ENCODE measurements at places on chromosomes 12 and 14.
A peak's percentile ranks its signal among the peaks of the same experiment; 100 is the strongest.

GRCh38 chr12:116416166-116416565 lies 138.7 kb upstream of the MED13L start:
- no peak for DNase-seq

GRCh38 chr14:84095681-84096080 lies 1434.3 kb upstream of the FLRT2 start:
- DNase-seq: no peak

DNA sequence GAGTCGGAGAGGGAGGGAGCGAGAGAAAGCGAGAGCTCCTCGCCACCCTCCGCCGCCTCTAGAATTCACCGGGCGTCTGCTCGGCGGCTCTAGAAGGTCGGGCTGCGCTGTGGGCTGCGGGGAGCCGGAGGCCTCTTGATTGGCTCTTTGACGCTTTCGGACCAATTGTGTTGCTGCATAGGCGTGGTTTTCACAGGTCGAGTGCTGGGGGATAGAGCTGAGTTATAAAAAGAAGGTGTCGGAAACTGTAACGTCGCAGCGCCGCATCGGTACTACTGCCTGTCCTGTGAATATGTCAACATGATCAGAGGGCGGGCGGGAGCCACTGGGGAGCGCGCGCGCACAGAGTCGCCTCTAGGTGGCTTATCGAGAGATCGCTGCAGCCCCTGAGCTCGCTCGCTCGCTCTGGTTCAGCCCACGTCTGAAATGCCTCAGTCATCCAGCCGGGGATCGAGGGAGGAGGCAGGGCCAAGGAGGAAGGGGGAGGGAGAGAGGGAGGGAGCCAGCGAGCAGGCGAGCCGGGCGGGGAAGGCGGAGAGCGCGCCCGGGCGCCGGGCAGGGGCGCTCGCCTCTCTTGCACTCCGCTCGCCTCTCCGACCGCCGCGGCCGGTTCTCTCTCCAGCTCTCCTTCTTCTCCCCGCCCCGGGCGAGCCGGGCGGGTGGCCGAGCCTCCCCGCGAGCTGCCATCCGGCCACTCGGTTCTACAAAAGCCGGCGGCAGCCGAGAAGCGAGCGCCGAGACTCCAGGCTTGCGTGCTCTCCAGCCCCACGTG lies at the start of gene TBX3:
TSS of gene TBX3 (minus strand) at position 78 of the 772 bp plus-strand sequence. CDS start 975 bp downstream, outside the sequence.
- no peak for DNase-seq

DNA sequence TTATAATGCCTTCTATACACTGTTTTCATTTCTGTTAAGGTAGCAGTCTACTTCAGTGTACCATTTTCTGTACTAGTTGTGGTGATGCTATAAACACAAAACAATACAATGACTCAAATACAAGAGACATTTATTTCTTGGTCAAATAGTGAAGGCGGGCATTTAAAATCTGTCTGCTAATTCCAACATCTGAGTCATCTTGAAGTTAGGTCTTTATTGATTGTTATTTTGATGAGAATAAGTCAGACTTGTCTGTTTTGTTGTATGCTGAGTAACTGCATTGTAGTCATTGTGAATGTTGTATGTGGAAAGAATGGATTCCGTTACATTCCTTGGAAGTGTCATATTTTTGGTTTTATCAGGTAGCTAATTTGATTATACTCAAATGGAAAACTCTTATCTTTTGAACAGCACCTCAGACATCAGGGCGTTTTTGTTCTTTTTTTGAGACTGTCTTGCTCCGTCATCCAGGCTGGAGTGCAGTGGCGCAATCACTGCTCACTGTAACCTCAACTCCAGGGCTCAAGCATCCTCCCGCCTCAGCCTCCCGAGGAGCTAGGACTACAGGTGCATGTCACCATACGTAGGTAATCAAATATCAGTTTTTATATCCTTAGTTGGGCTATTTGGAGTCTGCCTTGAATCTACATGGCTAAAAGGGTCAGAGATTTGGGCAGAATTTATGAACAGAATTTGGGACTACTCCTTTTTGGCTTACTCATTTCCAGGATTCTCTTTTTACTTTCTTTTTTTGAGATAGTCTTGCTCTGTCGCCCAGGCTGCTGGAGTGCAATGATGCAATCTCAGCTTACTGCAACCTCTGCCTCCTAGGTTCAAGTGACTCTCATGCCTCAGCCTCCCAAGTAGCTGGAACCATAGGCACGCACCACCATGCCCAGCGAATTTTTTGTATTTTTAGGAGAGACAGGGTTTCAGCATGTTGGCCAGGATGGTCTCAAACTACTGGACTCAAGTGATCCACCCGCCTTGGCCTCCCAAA lies 56.8 kb downstream of the PAPLN start:
- no peak for DNase-seq

GRCh38 chr12:30257618-30258017 lies 438.1 kb downstream of the IPO8 start:
- DNase-seq: no peak

DNA sequence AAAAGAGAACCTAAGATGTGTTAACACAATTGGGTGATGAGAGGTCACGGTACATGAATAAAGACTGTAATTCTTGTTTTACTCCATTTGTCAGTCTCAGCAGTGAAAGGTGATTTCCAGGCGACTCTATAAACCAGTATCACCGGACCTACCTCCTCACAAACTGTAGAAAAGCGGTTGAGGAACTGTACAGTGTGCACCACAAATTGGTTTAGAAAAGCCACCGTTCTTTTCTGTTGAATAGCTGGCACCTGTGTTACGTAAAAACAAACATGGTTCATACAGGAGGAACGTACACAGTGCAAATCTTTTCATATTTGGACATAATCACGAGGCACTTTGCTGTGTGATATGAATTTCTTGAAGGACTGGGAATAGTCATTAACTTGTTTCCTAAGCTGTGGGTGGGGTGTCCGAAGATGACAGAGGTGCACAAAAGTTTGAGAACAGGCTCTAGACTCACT lies 663 bp downstream of the WASHC3 start:
- no peak for DNase-seq

DNA sequence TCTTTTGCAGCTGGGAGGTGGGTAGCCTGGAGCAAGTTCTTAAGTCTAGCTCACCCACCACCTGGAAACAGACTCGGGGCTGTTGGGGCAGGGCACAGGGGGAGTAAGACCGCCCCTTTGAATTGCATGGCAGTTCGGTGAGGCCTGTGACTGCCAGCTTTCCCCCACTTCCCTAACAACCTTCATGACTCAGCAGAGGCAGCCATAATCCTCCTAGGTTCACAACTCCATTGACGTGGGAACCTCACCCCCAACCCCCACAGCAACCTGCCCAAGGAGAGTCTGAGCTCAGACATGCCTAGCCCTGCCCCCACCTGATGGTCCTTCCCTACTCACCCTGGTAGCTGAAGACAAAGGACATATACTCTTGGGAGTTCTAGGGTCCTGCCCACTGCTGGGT lies 87.4 kb downstream of the NELL2 start:
- no peak for DNase-seq

GRCh38 chr14:35534873-35535482 lies 1.0 kb downstream of the INSM2 start:
- DNase-seq: no peak

- no peak for DNase-seq
Observed at GRCh38 chr12:96365604-96366380, 34.4 kb downstream of the CDK17 start.

GRCh38 chr14:20723488-20723887 lies 22.2 kb upstream of the EDDM3A start:
- no peak for DNase-seq

DNA sequence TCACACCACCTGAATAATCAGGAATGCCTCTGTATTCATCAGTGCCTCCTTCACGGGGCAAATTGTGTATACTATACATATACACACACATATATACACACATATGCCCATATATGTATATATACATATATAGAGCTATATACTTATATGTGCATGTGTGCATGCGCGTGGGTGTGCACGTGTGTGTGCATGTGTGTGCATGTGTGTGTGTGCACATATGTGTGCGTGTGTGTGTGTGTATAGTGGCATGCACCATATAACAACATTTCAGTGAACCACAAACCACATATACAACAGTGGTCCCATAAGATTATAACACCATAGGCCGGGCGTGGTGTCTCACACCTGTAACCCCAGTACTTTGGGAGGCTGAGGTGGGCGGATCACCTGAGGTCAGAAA lies 35.7 kb downstream of the CFL2 start:
- DNase-seq: no peak

DNA sequence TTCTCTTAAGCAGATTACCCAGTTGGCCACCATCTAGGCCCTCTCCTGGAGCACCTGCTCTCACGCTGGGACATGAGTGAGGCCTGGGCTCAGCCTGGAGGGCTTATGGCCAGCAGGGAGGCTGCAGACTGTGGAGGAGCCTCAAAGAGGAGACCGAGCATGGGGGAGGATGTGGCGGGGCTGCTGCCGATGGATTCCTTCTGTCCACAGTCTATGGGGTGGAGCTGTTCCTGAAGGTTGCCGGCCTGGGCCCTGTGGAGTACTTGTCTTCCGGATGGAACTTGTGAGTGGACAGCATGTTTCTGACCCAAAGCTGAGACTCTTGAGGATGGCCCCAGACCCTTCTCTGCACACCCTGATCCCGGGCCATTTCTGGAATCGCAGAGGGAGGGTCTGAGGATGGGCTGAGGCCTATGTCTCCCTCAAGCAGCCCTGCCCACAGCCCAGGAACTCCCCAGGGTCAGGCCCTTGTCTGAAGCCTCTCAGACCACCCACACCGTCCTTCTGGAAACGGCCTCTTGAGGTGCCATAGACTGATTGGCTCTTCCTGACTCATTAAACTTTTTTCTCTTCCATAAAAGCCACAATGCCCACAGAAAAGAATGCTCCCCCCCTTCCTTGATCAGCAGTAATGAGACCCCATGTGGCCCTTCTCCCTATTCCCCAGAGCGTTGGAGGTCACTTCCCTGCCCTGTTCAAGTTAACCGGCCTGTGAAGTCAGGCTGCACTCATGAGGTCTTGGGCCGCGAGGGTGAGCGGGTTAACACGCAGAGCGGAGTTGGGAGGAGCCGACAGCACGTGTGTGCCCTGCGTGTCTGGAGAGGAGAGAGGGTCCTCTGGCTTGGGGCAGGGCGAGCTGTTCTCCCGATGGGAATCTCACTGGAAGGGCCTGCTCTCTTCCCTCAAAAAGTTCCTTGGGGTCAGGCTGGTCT lies 49.0 kb downstream of the SLC8B1 start:
- no peak for DNase-seq

- DNase-seq: no peak
Observed at GRCh38 chr14:52944254-52944653, 6.6 kb downstream of the FERMT2 start.

- DNase-seq: no peak
Observed at GRCh38 chr12:130143136-130143535, 19.1 kb upstream of the FZD10 start.

- DNase-seq: no peak
Observed at GRCh38 chr14:94867946-94868771, 98.2 kb upstream of the GSC start.

DNA sequence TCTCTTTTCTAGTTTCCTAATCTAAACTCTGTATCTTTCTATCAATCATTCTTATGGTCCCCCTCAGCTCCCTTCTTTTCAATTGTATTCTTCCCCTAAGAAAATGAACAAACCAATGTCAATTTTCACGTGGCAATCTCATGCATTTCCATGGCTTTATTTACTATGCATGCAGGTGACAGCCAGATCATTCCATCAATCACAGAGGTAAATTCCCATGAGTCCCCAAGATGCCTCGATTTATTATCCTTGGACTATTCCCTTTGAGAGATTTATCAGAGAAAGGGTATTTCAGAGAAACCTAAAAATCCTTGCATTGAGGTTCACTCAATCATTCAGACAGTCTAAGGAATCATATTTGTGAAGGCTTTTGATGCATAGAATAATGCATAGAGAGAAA lies 301.2 kb downstream of the DIO2 start:
- DNase-seq: no peak

GRCh38 chr12:85138833-85139232 lies 102.7 kb downstream of the LRRIQ1 start:
- no peak for DNase-seq

DNA sequence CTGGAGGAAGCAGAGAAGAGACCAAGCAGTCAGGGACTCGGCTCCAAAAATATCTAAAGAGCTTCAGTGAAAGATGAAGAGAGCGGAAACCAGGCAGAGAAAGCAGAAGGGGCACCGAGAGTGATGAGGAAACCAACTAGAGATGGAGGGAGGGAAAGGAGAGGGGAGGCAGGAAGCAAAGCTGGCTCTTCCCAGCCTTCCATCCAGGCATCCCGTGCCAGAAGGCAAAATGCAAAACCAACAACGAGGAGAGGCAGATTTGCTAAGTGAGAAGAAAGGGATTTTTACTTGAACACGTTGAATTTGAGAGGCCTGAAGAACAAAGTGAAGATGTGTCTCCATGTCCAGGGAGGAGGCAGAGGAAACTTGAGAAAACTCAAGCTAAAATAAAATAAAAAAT lies 90.1 kb downstream of the NUAK1 start:
- no peak for DNase-seq

DNA sequence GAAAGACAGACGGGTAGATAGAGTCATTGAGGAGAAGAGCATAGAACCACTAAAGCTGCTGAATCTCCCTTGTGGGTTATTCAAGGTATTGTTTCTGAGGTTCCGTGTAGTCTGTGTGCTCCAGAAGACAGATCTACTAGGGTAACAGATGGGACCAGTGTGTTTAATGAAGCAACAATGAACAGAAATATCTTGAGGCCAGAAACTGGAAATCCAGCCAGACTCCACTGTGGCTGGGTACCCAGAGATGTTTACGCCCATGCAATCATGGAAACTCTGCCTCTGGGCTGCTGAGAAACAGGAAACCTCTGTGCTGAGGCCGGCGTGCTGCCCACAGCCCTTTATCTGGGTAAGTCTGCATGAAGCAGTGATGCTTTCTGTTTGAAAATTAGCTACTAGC lies 8.3 kb downstream of the PROX2 start:
- peak; percentile 28 for DNase-seq

Measured in NCI-H446 (cell line).